ENCODE measurements at places on chromosomes 1 and 21.

GRCh38 chr1:67339623-67340343 is 32.1 kb downstream of the IL12RB2 start:
- DNase-seq: no peak

GRCh38 chr1:47677241-47677940 is 239.5 kb downstream of the FOXD2 start:
- DNase-seq: no peak

DNA sequence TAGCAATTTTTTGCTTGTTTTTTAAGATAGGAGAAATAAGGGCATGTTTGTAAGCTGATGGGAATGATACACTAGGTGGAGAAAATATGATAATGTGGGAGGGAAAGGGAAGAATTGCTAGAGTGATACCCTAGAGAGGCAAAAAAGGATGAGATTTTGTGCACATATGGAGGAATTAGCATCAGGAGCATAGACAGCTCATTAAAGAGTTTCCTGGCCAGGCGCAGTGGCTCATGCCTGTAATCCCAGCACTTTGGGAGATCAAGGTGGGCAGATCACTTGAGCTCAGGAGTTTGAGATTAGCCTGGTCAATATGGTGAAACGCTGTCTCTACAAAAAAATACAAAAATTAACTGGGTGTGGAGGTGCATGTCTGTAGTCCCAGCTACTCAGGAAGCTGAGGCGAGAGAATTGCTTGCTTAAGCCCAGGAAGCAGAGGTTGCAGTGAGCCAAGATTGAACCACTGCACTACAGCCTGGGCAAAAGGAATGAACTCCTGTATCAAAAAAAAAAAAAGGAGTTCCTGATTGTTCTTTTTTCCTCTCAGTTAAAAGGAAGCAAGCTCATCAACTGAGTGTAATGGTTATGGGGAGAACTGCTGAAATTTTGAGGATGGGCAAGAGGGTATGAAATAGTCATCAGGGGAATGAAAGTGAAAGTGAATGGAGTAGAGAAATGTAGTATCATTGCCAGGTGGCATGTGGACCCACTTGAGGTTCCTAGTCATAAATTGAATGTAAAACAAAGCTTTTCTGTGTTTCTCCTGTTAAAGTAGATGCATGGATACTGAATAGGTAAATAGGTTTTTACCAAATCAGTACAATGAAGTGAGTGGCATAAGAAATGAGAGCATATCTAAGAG is 35.5 kb downstream of the SH3GLB1 start:
- no peak for DNase-seq

- DNase-seq: no peak
Measured at GRCh38 chr1:61142043-61142440, 59.7 kb downstream of the NFIA start.

DNA sequence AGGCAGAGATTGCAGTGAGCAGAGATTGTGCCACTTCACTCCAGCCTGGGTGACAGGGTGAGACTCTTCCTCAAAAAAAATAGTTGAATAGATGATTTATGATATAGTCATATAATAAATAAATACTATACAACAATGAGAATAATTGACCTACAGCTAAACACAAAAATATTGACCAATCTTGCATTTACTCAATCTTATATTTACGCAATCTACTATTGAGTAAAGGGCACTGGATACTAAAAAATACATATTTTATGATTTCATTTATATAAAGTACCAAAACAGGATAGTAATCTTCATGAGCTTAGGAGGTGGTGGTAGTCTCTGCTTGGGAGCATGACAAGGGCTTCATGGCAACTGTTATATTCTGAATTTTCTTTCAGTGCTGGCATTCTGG is 19.1 kb upstream of the GBP3 start:
- no peak for DNase-seq

DNA sequence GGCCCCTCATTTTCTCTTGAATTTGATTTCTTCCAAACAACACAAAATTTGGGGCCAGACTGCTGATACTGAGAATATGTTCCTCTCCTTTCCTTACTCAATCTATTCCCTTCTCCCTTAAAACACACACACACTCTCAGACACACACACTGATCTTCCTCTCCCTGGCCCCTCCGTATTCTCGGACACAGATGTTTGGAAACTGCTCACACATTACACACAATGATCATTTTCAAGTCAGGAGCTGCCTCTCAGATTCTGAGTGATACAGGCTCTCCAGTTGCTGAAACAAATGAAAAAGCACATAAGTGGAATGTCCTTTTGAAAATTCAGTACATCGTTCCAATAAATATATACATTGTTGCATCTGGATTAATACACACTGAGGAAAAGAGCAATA is 161.3 kb downstream of the CLEC20A start:
- no peak for DNase-seq

GRCh38 chr1:89939059-89939570 is 55.8 kb upstream of the ZNF326 start:
- DNase-seq: no peak

DNA sequence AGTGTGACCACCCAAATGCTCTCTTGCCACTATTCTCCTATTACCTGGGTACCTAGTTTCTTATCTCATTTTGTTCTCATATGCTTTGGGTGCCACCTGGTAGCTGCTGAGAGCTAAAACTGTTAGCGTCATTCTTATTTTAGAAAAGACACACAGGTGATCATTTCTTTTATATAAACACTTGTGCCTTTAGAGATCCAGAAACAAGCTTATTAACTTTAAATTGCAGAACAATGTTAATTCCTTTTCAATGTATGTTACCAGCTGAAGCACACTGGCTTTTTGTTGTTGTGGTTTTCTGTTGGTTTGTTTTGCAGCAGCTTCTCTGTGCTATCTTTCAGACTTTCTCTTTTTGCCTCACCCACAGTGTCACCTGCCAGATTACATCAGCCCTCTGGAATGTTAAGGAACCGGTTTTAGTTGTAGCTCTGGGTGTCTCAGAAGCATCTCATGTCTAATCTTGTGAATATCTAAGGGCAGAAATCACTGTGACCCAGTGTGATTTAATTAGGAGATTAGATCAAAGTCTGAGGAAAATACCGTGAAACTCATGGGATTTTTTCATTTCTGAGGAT is 43.4 kb upstream of the SLC19A2 start:
- no peak for DNase-seq

DNA sequence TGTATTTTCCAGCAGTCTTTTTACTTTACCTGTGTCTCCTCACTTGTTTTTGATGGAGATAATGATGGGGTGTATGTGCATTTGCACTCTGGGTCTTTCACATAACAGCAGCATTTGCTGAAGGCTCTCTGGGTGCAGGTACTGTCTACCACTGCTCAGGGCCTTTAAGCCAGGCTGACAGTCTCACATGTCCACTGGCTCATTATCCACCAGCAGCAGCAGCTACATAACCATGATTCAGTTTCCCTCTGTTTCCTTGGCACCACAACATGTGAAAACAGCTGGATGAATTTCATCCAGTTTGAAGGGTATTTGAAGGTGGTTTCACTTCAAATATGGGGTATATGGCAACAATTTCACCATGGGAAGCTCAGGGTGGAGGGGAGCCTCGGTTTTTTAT is 41.2 kb upstream of the ROR1 start:
- no peak for DNase-seq

GRCh38 chr1:229986737-229987337 is 80.2 kb upstream of the GALNT2 start:
- DNase-seq: no peak

DNA sequence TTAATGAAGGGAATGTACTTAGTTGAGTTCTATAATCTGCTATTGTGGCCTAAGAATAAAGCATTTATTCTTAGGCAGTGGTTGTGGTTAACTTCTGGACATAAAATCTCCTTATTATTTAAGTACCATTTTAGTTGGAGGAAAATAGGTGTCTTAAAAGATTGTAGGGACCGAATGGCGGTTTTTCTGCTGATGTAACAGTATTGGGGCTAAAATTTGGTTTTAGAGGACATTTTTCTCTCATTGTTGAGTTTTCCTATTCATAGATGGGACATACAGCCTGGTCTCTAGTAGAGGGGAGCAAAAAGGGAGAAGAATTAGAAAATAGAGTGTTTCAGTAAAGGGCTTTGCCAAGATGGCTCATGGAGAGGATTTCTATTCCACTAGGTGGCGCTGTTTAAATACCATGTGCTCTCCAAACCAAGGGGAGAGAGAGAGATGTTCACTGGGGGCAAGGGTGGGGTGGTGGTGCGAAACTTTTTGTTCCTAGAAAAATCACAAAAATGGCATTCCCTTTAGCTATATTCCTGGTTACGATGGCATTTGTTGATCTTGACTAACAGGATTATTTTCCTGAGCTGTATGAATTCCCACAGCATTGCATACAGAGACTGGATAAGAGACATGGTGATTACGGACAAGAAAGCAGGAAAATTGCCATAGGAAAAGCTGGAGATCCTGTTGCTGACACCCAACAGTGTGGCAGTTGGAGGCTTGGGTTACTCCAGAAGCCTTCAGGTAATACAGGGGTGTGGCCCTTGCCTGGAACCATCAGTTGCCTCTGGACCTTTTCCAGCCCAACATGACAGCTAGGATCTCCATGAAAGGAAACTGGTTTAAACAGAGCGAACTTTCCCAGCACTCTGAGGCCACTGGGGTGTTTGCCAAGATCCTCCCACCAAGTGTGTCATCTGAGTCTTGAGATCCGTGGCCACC is 18.2 kb upstream of the FCGR2A start:
- DNase-seq: no peak

GRCh38 chr1:210098356-210098755 is 134.2 kb upstream of the SERTAD4 start:
- DNase-seq: no peak

- DNase-seq: no peak
Measured at GRCh38 chr1:208228026-208228425, 16.2 kb downstream of the PLXNA2 start.

DNA sequence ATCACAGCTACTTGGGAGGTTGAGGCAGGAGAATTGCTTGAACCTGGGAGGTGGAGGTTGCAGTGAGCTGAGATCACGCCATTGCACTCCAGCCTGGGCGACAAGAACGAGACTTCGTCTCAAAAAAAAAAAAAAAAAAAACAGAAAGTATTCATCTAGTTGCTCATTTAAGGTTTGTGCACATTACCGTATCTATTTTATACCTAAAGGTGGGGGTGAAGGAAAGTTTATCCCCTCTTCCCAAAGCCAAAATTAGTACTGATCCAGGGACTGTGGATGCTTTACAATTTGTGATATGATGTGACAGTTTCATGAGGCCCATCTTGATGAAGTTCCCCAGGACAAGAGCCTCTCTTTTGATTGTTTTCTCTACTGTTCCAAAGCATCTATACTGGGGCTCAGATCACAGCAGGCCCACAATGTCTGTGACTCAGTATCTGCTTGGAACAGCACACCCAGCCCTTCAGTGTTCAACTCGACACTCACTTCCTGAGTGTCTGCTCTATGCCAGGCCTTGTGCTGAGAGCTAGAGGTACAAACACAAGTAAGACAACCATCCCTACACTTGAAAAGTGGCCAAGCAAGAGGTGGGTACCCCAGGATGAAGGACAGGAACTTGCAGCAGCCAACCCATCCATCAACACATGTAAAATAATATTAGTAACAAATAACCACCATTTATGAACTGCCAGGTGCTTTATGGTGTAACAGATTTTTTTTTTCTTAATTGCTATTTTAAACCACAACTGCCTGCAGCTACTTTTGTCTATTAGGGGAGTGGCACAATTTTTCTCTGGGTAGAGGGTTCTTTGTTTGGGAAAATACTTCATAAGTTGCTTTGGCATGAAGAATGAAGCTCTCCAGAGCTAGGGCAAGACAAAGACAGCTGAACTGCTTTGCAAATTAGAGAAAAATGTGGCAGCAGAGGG is 29.0 kb upstream of the KHDRBS1 start:
- peak; percentile 32 for DNase-seq

- DNase-seq: no peak
Measured at GRCh38 chr1:206100226-206100815, 16.9 kb downstream of the AVPR1B start.

DNA sequence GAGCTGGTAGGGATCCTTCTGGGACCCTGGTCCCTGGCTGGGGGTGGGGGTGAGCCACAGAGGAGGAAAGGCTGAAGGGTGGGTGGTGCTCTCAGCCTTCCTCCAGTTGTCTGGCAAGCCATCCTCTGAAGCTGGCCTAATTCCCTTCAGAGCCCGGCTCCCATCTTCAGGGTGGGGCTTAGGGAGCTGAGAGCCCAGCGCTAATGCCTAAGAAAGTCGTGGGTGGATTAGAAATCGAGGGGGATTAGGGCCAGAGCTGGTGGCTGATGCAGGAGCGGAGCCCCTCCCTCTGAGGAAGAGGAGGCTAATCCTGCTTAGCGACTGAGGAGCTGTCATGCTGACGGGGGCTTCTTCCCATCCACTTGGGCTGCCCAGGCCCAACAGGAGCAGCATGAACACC is 30.8 kb upstream of the DMBX1 start:
- DNase-seq: no peak

GRCh38 chr1:9494936-9495758 is 44.1 kb upstream of the SLC25A33 start:
- DNase-seq: peak; percentile 47

DNA sequence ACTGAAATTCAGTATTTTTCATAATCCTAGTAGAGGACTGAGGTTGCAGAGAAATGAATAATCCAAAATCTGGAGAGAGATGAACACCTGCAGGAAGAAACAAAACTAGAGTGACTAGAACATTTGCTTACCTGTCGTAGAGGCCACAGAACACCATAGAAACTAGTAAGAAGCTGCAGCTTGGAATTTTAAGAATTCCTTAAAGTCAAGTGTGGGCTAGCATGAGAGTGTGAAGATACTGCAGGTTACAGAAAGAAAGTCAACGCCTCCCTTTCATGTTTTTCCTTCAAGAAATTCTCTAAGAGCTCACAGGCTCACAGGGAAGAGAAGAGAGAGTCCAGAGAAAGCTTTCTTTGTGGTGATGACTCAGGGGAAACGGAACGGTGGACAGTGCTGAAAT is 633.7 kb downstream of the LRRIQ3 start:
- DNase-seq: no peak

DNA sequence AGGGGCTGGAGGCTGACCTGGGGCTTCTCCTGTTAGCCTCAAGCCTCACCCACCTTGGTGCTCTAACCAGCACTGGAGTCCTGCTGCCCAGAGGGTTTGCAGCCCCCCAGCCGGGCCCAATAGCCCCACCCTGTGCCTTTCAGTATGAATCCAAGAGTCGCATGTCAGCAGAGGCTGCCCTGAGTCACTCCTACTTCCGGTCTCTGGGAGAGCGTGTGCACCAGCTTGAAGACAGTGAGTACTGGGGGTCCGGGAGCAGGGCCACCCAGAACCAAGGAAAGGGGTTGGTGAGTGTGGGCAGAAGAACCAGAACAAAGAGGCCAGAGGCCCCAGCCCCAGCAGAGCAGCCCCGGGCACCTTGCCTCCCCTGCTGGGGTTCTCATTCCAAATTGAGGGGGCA is 25.6 kb downstream of the CDK18 start:
- DNase-seq: no peak

GRCh38 chr1:203170625-203171330 is 4.8 kb downstream of the MYBPH start:
- no peak for DNase-seq

DNA sequence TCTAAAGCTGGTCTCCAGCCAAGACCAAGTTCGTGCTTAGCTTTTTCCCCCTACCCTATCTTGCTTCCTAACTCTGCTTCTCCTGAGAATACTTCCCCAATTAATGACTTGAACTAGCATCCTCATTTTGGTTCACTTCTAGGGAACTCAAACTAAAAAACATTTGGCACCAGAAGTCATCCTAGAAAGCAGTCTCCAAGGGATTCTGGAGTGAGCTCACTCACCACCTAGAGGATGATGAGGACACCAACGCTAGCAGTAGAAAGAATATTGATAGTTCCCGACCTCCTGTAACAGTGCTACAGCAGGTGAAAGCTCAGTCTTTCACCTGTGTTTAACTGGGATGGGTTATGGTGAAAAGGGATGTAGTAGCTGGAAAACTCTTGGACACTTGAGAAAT is 4.7 kb upstream of the PSMB2 start:
- DNase-seq: no peak
